ACHN (cell line): ENCODE measurements at places on chromosomes 16 and 17.

DNA sequence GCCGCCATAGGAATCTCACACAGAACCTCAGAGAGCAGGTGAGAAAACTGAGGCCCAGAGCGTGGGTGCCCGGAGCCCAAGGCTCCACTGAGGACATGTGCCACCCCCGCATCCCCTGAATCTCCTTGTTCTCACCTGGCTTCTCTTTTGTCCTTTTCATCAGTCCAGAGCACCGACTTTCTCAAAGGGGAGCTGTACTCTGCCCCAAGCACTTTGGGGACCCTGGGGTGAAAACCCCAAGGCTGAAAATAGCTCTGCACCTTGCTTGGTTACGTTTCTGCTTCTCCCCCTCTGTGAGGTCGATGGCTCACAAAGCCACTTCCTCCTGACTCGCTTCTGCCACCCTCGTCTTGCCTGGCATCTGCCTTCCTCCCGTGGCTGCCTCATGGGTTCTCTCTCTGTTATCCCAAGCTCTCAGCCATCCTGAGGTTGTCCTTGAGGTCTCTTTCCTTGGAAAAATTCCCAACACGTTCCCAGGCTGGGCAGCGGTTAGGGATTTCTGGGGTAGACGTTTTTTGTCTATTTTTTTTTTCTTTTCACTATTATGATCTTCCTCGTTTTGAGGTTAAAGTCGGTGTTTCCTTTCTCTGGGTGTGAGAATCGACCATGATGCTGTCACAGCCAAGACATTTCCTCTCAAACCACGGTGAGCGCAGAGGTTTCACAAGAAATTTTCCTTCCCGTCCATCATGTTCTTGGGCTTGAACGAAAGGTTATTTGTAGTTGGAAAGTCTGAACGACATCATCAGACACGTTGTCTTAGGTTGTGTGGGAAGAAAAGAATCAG lies 37.2 kb downstream of the IRF8 start:
- no peak for DNase-seq

- no peak for DNase-seq
Observed at GRCh38 chr16:47503936-47504335, 42.8 kb downstream of the PHKB start.

DNA sequence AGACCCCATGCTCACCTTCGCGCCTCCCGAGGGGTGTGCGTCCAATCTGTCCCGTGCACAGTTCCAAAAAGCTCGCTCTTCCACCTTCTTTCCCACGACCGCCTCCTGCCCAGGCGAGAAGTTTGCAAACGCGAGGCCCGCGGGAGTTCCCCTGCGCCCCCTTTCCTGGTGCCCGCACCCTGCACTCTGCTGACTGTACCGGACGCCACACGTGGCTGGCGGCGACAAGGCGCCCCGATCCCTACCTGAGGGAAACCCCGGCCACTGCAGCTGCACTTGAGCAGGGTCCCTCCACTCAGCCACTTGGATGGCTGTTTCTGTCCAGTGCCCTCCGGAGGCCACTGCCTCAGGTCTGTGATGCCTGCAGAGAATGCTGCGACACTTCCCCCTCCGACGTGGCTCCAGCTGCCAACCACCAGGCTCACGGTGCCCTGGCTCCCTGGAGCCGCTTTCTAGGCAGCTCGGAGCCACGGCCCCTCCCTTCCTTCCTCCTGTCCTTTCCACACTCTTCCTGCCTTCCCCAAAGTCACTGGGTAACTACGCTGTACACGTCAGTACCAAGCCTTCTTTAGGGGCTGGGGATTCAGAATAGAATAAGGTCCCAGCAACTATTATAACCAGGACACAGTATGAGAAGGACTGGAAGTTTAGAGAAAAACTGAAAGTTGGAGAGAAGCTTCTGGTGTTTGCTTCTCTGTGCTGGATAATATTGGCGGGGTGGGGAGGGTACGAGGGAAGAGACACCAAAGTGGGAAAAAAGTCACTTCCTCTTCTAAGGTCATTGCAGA lies at the start of gene MLKL:
Gene MLKL (minus strand): TSS at position 425 of the 788 bp plus-strand sequence. CDS start 5,105 bp downstream, outside the sequence.
- peak; percentile 76 for DNase-seq

DNA sequence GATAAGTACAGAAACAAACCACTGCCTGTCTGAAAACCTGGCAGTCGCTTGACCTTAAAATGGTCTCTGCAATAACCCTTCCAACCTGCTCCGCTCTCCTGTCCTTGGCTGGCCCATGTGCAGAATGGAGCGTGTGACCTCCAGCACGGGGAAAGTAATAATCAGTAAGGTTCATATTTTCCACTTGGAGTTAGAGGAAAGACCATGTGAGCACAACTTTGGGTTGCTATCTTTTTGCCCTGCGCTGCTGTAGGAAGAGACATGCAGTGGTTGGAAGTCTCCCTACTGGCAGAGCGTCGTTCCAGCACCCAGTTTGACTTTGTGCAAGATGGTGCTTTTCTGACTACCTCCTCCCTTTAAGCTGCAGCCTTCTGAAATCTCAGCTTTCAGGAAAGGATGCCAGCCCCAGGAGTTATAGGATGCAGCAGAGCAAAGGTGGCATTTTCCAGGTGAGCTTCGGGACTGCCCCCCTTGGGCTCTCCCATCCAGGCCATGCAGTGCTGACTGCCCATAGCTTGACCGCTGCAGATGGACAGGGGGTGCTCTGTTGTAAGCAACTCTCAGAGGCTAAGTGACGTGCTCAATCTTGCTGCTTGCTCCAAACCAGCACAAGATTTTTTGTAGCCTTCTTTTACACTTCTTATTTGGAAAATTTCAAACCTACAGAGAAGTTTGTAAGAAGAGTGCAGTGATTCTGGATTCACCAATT lies 110.7 kb upstream of the NOL11 start:
- DNase-seq: no peak
